Activated T-helper 17 cell treated with anti-CD3 and anti-CD28 coated beads, Interleukin-2, amount 50 U/mL, for 72 hours (primary cell): ENCODE measurements at places on chromosomes 16 and 17. TPM values are rescaled to one million over a fixed set of nuclear protein-coding genes. Genes with fewer than 3 reads are reported as not detected.

The USP43 gene
- total RNA-seq = 1.2 TPM

The GGT6 gene
- total RNA-seq = not detected

The COA3 gene
- total RNA-seq = 31.2 TPM

The RHBDL1 gene
- 2.9 TPM for total RNA-seq

The C16orf89 gene
- total RNA-seq = not detected

The HP gene
- not detected for total RNA-seq

The GJC1 gene
- 3.4 TPM for total RNA-seq

The PRDM7 gene
- total RNA-seq = 0.13 TPM

DNA sequence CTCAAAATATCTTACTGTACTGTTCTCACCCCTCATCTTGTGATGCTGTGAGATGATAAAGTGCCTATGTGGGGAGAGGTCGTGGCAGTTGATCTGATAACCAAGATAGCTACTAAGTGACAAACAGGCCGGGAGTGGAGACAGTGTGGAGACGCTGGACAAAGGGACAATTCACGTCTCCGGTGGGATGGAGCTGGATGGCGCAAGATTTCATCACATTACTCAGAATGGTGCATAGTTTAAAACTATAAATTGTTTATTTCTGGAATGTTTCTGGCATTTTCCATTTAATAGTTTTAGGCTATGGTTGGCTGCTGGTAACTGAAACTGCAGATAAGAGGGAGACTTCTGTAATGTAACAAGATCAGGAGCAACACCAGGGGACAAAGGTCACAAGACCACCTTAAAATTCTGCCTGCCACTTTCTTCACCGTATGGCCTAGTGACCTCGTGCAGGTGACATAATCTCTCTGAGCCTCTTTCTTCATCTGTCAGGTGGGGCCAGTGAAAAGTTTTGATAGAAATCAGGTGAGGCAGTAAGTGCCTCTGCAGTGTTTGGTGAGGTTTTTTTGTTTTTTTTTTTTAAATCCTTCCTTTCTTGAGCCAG lies 54.4 kb upstream of the LGALS9 start:
- ATAC-seq = no peak

GRCh38 chr16:88886845-88887521 lies 20.5 kb upstream of the PABPN1L start:
- ATAC-seq = no peak

DNA sequence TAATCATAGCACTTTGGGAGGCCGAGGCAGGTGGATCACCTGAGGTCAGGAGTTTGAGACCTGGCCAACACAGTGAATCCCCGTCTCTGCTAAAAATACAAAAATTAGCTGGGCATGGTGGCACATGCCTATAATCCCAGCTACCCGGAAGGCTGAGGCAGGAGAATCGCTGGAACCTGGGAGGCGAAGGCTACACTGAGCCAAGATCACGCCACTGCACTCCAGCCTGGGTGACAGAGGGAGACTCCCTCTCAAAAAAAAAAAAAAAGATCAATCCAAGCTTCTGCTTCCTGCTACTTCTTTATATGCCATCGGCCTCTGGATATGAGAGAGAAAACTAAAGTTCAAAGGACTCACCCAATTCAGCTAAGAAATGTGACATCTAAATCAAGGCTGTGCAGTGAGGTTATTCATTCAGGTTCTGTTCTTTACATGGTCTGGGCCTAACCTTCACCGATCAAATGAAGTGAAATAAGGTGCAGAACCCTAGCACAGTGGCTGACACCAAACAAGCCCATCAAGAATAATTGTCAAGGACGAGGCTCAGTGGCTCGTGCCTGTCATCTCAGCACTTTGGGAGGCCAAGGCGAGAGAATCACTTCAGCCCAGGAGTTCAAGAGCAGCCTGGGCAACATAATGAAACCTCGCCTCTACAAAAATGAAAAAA lies 25.6 kb downstream of the ZP2 start:
- ATAC-seq = no peak

GRCh38 chr17:44761932-44762810 lies 3.4 kb downstream of the ADAM11 start:
- no peak for ATAC-seq

DNA sequence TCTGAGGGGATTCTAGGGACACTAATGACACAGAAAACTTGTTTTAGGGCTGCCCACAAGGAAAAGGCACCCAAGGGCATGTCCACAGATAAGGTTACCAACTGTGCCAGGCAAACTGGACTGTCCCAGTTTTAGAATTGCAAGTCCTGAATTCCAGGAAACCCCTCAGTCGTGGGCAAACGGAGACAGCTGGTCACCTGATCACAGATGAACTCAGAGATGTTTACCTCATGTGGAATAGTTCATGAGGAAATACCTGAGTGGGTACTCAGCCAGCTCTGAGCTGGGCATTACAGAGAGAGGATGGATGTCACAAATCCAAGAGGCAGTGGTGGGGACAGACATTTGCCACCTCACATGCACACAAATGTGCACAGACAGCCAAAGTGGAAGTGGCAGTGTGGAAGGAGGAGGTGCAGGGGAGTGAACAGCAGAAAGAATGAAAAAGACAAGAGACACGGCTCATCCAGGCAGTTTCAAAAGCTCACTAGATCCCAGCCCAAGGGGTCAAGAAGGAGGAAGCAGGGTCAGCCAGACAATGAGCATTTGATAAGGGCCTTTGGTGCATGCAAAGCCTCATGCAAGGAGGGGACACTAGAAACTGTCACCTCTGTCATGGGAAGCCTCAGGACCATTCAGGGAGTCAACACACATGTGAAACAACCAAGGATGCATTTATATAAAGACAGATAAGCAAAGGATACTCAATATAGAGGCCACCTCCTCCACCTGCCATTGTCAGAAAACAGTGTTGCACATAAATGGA lies 24.8 kb downstream of the TTLL6 start:
- no peak for ATAC-seq

DNA sequence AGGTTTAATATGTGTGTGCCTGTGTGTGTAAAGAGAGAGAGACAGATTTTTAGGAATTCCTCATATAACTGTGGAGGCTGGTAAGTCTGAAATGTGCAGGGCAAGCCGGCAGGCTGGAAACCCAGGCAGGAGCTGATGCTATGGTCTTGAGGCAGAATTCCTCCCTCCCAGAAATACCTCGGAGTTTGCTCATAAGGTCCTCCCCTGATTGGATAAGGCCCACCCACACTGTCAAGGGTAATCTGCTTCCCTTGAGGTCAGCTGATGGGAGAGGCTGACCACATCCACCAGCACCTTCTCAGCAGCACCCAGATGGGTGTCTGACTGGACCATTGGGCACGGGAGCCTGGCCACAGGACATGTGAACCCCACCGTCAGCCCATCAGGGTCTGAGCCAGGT lies 42.4 kb downstream of the C16orf95 start:
- no peak for ATAC-seq

DNA sequence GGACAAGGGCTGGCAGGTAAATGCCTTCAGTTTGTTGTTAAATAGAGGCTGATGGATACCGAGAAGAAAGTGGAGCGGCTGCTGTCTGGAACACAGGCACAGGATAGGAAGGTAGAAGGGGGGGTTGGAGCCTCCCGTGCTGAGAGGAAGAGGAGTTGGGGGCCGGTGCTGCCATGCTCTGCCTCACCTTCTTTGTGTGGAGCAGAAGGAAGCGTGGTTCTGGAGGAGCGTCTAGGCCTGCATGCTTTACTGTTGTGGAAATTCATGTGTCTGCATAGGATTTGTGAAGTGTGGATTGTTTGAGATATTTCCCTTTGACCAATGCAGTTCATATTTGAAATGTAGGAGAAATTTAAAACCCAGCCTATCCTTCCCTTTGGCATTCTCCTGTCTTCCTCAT lies 52.3 kb downstream of the FOXK2 start:
- ATAC-seq = no peak

DNA sequence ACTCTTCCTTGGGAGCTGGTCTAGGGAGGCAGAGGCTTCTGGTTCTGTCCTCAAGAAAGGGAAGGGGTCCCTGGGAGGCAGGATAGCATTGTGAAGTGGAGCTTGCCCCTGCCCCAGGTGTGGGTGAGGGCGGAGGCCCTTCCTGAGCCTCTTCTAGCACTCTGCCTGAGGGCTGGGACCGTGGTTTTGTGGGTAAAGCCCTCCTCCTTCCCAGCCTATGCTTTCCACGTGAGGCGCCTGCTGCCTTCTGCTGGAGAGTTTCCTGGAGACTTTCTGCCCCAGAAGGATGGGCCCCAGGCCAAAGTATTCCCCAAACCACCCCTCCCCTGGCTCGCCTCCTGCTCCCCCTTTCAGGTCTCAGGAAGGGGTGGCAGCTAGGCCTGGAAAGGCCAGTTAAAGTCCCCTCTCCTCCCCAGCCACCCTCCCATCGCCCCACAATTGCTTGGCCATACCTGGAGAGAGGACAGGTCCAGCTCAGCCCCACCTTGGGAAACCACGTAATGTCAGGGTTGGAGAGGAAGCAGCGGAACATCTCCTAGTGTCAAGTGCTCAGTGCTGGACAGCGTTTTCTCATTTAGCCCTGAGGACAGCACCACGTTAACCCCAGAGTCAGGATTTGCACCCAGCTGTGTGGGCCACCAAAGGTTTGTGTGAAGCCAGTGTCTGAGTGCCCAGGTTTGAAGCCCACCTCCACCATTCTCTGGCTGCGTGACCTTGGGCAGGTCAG lies 5.6 kb downstream of the SBK1 start:
- ATAC-seq = peak; percentile 41

- peak; percentile 95 for ATAC-seq
These were observed 64.2 kb downstream of the PITPNC1 start for GRCh38 chr17:67441052-67441895.

GRCh38 chr16:81451753-81452680 lies 7.4 kb downstream of the CMIP start:
- ATAC-seq = peak; percentile 84

DNA sequence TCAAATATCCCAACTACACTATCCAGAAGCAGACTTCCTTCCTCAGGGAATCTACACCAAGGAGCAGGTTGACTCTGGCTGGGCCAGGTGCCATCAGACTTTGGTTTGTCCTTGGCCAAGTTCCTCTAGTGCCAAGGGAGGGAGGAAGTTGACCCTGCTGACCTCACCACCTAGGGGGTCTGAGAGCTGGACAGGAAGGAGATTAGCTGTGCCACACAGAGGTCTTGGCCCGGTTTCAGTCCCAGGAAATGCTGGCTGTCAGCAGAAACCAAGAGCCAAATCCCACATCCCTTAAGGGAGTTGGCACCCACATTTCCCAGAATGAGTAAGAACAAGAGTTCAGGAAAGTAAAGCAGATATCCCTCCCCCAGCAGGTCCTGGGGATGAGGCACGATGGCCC lies 178.2 kb downstream of the SALL1 start:
- no peak for ATAC-seq

DNA sequence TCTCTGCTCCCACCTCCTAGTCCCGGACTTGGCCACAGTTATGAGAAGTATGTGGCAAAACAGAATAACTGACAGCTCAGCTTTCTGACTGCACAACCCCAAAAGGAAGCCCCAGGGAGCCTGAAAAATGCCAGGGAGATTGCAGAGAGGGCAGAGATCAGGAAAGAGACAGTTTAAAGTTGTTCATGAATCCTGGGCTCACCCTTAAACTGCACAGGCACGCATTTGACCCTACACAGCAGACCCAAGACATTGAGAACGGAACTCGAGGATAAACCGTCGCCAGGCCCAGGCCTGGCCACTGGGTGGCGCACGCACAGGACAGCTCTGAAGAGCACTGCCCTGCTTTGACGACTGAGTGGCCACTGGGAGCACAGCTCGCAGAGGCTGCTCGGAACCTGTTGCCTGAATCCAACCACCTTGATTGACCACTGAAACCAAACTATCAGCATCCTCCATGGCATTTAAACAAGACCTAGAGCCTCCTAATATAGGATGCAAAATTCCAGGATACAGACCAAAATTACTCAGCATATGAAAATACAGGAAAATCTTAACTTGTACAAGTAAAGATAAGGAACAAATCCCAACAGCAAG lies 114.0 kb downstream of the C16orf95 start:
- ATAC-seq = peak; percentile 81

GRCh38 chr16:22161999-22162655 lies at the start of gene SDR42E2:
Gene SDR42E2, plus strand, starts transcription at chr16:22162506. Its CDS starts 3,077 bp downstream, at chr16:22165583.
- ATAC-seq = peak; percentile 70

DNA sequence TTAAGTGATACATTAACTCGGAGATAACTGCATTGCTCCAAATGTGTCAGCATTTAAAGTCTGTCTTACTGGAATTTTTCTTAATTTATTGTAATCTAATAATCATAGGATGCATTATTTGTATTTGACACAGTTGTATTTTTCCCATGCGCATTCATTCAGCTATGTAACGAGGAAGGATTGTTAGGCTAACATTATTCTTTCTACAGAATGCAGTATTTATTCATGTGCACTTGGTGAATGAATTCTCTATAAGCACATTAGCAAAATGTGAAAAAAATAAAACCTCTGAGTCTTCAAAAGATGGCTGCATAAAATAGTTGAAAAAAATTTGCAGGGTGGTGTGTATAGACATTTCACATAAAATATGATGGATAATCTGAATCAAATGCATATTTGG lies 168.6 kb downstream of the CNTNAP4 start:
- ATAC-seq = no peak

DNA sequence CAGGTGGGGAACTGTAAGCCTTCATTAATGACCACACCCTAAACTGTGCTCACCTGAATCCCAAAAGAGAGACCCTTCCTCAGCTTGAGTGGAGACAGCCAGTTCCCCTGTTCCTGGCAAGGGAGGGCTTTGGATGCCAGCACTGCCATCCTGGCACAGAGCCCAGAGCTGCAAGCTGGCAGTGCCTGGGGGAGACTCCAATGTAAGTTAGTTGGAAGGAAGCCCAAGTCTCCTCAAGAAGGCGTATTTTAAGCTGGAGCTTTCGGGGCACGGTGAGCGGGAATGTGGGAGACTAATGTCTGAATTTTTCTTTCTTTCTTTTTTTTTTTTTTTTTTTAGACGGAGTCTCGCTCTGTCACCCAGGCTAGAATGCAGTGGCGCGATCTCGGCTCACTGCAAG lies 4.7 kb downstream of the CDC42EP4 start:
- no peak for ATAC-seq

DNA sequence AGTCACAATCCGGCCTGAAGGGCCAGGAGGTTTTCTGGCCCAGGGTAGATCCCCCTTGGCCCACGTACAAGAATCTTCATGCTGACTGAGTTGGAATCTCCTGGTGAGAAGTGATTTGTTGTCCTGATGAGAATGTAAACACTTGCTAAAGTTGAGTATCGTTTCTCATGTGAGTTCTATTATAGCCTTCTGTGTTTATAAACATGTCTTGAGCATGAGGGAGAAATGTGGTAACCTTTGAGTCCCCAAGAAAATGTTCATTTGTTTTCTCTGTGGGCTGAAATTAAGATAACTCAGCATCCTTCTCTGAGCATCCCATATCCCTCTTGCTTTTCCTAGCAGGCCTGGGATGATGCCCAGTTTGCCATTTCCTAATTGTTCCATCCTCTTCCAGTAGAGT lies 204.8 kb downstream of the FTO start:
- ATAC-seq = no peak

- no peak for ATAC-seq
These were observed 3.1 kb downstream of the DHRS11 start for GRCh38 chr17:36594626-36595401.
